ENCODE measurements at places on chromosomes 7 and 10. TPM values are rescaled to one million over a fixed set of nuclear protein-coding genes. Genes with fewer than 3 reads are reported as not detected.

OPALIN gene
- not detected for total RNA-seq

TBX20 gene
- not detected for total RNA-seq

PON1 gene
- total RNA-seq: not detected

COBL gene
- 55.1 TPM for total RNA-seq

PON3 gene
- 12.0 TPM for total RNA-seq

PDE1C gene
- 0.53 TPM for total RNA-seq

CHST3 gene
- 33.0 TPM for total RNA-seq

XRCC2 gene
- total RNA-seq: 1.1 TPM

NOS3 gene
- total RNA-seq: 4.0 TPM

SPACDR gene
- not detected for total RNA-seq

SPDYE9 gene
- total RNA-seq: not detected

CUBN gene
- 0.54 TPM for total RNA-seq

GNGT1 gene
- not detected for total RNA-seq

SYT15B gene
- total RNA-seq: 3.0 TPM

IDE gene
- 344 TPM for total RNA-seq

SPDYE3 gene
- total RNA-seq: not detected

MYH16 gene
- not detected for total RNA-seq

CFAP58 gene
- total RNA-seq: 0.42 TPM

HTR5A gene
- not detected for total RNA-seq

LIPJ gene
- not detected for total RNA-seq

SLC26A3 gene
- total RNA-seq: not detected

DLX6 gene
- 0.59 TPM for total RNA-seq

NPM3 gene
- total RNA-seq: 37.7 TPM

AKR1C2 gene
- 27.5 TPM for total RNA-seq

ZNF12 gene
- 19.7 TPM for total RNA-seq

OR2A7 gene
- total RNA-seq: 16.8 TPM

C10orf120 gene
- total RNA-seq: not detected

IGFBP1 gene
- not detected for total RNA-seq

FFAR4 gene
- 0.34 TPM for total RNA-seq

ATRNL1 gene
- total RNA-seq: 1.1 TPM

SPDYE11 gene
- not detected for total RNA-seq

ADCK2 gene
- 65.9 TPM for total RNA-seq

TUBAL3 gene
- 0.93 TPM for total RNA-seq

SUN3 gene
- not detected for total RNA-seq

UTF1 gene
- not detected for total RNA-seq

SFTPA1 gene
- not detected for total RNA-seq

STEAP1B gene
- total RNA-seq: 1.4 TPM

MAT1A gene
- total RNA-seq: 5.1 TPM

ACTL6B gene
- not detected for total RNA-seq

PLEKHS1 gene
- 0.30 TPM for total RNA-seq

GIMAP8 gene
- total RNA-seq: 2.3 TPM
